Breast epithelium (tissue), 4 donors: ENCODE measurements at places on chromosomes 12 and 14. TPM values are rescaled to one million over a fixed set of nuclear protein-coding genes. Genes with fewer than 3 reads are reported as not detected.

Gene RNU4-1
- not detected for total RNA-seq

Gene MYF5
- not detected for total RNA-seq

DNA sequence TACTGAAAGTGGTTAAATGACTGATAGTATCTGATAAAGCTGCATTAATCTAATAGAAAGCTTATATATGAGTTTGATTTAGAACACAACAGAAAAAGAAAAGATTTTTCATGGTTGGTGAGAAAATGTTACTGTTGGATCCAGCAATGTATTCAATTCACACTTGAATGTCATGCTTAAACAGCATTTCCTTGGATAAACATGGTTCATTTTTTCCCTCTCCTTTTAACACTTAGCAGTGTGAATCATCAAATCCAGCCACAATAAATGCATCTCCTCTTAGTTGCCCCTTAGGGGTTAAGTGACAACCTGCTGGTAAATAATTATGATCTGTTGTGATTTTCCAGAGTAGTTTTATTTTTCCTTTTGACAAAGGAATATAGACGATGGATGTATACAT, 74.9 kb upstream of the GRIP1 start:
- DNase-seq: no peak

- DNase-seq: no peak
Observed at GRCh38 chr14:103960457-103961055, 18.2 kb upstream of the RD3L start.
